NCI-H187 (cell line): ENCODE measurements at places on chromosomes 7 and 10.
A peak's percentile ranks its signal among the peaks of the same experiment; 100 is the strongest.

DNA sequence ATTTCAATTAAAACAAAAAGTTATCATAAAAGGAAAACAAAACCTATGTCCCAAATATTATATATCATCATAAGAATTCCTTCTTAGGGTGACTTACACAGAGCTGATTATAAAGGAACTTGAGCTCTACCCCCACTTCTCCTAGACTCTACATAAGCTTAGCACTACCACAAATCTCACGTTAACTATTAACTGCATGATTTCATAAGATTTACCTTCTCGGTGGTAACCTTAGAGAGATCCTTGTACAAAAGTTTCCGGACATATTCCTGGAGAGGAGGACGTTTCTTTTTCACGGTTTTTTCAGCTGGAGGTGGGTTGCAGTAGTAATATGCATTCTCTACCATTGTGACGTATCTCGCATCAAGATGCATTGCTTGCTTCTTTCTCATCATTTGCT, 83.7 kb downstream of the UPF2 start:
- no peak for DNase-seq

GRCh38 chr10:130487566-130487965, 351.4 kb downstream of the GLRX3 start:
- DNase-seq, result no peak

- no peak for DNase-seq
These were observed 117.8 kb downstream of the ABLIM1 start for GRCh38 chr10:114540236-114540635.

- DNase-seq, result no peak
These were observed 28.1 kb upstream of the CREB3L2 start for GRCh38 chr7:138029941-138030340.

- no peak for DNase-seq
These were observed 37.6 kb downstream of the ARHGAP21 start for GRCh38 chr10:24685958-24686540.

GRCh38 chr7:78232806-78233205, 434.2 kb downstream of the PHTF2 start:
- no peak for DNase-seq

DNA sequence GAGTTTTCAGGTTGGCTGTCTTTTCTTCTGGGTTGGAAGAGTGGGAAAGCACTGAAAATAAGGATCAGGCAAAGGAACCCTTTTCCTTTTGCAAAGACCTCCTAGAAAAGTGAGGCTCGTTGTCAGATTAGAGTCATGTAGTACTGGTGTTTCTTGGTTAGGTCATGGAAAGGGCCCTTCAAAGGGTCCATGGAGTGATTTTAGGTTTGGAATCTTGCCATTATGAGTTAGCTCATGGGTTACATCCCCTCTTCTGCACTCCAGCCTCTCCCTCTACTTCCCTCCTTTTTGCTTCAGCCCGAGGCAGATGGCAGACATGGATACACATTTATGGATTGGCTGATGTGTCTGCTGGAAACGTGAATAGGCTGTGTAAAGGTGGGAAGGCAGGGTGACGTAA, 47.0 kb downstream of the CREB5 start:
- DNase-seq, result no peak

- no peak for DNase-seq
These were observed 304.4 kb downstream of the GRID1 start for GRCh38 chr10:86062198-86062550.

GRCh38 chr7:137903382-137904169, 56.8 kb upstream of the DGKI start:
- peak; percentile 23 for DNase-seq

GRCh38 chr10:3709456-3710060, 75.5 kb downstream of the KLF6 start:
- DNase-seq, result no peak

DNA sequence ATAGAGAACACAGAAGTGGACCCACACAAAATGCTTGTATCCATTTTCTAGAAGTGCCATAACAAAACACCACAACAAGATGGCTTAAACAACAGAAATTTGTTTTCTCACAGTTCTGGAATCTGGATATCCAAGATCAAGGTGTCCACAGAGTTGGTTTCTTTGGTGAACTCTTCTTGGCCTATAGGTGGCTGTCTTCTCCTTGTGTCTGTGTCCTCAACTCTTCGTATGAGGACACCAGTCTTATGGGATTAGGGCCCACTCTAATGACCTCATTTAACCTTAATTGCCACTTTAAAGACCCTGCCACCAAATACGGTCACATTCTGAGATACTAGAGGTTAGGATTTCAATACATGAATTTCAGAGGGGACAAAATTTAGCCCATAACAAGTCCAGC, 30.8 kb upstream of the C10orf71 start:
- DNase-seq, result no peak

DNA sequence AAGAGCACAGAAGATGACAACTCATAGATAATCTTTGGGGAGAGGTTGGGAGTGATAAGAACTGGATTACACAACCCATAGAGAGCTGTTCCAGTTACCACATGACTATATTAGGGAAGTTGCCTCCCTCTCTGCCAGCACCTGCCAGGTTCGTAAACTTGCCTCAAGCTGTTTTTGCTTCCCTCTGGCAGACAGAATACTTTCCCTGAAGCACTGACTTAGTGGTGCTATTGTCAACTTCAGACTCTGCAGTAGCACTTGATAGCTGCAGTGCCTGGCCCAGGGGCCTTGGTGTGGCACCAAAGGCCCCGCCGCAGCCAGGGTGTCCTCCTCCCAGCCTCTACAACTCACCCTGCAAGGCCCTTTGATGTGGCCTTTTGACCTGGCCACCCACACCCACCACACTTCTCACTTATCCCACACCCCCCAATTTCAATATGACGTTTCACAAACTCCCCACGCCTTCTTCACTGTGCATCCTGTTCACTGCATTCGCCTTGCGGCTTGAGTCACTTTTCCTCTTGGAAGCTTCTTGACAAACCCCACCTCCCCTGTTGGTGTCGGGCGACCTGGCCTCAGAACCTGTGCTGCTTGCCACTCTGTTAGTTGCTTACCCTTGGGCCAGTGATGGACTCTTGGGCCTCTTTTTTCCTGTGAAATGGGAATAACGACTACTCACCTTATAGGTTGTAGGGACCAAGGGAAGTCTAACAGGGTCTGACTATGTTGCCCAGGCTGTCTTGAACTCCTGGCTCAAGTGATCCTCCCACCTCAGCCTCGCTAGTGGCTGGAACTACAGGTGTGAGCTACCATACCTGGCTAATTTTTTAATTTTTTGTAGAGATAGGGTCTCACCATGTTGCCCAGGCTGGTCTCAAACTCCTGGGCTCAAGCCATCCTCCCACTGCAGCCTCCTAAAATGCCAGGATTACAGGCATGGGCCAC, 50.2 kb upstream of the PODXL start:
- DNase-seq, result peak; percentile 54

DNA sequence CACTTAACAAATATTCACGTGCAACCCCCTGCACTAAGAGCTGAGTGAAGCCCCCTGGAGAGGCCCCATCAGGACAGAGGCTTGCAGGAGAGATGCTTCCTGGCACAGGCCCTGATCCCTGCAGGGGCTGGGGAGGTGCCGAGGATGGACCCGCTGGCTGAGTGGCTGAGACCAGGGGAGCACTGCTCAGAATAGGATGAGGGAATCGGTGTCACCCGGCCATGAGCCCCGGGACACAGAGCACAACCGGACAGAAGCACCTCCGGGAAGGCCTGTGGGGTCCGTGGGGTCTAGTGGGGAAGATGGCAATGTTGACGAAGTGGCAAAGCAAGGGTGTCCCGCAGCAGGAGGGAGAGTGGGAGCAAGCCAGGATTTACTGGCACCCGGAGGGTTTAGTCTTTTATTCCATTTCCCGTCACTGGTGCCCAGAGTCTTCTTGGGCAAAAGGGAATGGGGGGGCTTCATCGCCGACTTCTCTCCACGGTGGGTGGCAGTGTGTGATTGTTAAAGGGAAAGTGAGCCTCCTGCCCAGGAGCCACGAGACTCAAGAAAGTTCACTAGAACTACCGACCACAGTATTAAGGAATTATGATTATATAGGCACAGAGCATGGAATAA, 140.7 kb downstream of the ADARB2 start:
- no peak for DNase-seq

DNA sequence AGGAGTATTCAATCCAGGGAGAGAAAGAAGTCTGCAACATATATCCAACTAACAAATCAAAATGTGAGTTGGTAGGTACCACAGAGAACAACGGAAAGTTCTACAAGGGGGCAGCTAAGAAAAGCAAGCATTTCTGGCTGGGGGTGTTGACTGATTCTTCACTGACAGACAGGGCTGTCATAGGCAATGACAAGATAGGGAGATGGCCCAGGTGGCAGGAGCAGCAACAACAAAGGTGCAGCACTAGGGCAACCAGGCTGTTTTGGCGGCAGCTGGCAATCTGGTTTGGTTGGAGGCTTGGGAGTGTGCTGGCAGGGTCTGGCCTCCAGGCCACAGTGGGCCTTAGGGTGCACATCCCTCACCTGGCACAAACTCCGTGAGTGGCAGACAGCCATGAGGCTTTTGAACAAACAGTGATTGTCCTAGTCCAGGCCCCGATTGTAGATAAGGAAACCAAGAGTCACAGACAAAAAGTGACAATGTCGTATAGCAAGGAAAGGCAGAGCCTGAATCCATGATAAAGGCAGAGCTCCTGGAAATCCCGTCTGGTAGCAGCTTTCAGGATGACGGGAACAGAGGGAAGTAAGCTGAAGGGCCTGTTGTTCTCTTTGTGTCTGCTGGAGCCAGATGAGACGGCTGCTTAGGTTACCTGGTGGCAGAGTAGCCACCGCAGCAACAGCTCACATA, 28.4 kb downstream of the DPCD start:
- no peak for DNase-seq

GRCh38 chr7:25369786-25370185, 141.5 kb upstream of the NPVF start:
- DNase-seq, result no peak

- DNase-seq, result no peak
These were observed 712 bp downstream of the ITPRIP start for GRCh38 chr10:104337521-104337984.

DNA sequence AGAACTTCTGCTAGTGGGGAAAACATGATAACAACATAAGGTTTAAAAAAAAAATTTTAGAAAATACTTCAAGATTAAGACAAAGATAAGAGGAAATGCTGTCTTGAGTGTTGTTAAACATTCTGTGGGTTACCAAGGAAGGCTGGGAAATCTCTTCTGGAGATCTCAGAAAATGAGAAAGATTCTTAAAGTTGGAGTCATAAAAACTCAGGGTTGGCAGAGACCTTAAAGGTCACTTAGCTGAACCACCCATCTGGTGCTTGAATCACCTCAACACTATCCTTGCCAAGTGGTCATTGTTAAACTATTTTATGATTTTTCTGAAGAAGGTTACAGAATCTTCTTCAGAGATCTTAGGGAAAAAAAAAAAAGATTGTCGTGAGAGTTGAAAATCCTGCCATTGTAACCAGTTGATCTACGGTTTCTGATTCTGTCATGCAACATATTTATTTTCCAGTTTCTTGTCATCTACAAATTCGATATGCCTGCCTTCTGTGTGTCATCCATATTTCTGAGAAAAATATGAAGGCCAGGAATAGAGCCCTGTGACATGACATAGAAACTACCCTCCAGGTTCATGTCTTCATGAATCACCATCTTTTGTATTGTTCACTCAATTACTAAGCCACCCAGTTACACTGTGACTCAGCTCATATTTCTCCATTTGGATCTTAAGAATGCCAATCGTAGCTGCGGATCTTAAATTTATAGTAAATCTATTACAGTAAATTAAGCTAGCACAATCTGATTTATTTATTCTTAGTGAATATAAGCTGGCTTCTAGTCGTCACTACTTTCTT, 179.2 kb downstream of the ST7 start:
- no peak for DNase-seq

GRCh38 chr10:125817337-125817946, 5.6 kb downstream of the UROS start:
- DNase-seq, result no peak

DNA sequence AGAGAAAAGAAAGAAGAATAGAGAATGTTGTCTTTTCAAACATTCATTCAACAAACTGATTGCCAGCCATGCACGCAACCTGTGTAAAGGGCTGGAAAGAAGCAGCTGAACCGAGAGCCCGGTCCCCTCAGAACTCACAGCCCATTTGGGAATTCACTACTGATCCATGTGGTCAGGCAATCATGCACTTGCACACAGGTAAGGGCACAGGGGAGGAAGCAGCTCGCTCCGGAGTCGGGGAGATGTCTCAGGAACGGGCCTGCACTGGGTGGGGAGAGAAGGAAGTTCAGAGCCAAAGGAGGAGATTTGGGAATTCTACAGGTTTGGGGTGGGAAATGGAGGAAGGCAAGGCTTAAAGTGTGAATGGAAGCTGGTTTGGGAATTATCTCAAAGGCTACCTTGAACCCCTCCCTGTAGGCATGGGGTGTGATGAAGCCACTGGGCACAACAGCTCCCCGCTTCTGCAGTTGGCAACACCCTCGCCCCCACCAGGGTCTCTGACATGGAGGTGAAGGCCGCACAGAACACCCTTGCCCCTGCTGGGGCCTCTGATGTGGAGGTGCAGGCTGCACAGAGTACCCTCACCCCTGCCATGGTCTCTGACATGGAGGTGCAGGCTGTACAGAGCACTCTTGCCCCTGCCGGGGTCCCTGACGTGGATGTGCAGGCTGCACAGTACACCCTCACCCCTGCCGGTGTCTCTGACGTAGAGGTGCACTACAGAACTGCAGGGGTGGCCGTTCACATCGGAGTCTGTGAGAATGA, 194.4 kb upstream of the RNF32 start:
- no peak for DNase-seq

- DNase-seq, result no peak
These were observed 35.5 kb downstream of the NHLRC2 start for GRCh38 chr10:113889911-113890310.

- DNase-seq, result no peak
These were observed 9.2 kb upstream of the HNRNPF start for GRCh38 chr10:43417950-43418768.

DNA sequence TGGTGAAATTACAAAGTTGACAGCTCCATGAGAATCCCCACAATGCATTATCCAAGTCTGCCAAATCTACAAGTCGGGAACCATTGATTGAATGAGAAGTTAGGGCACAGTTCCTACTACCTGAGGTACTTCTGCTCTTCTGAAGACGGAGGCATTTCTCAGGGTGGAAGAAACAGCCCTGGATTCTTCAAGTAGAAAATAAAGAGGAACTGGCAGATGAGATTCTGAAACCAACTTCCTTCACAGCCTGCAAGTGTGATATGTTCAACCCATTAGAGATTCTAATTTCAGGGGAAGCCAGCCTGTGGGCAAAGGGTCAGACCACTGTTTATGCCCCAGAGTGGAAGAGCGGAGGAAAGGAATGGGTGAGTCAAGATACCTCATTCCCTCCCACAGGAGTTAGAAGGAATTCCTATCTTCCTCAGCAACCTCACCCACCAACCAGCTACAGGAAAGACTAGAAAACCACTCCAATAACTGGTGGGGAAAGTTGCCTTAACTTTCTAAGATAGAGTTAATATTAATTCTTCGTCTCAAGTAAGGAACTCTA, 50.5 kb upstream of the BMPER start:
- no peak for DNase-seq

GRCh38 chr10:19833170-19833824, 17.1 kb downstream of the PLXDC2 start:
- no peak for DNase-seq

DNA sequence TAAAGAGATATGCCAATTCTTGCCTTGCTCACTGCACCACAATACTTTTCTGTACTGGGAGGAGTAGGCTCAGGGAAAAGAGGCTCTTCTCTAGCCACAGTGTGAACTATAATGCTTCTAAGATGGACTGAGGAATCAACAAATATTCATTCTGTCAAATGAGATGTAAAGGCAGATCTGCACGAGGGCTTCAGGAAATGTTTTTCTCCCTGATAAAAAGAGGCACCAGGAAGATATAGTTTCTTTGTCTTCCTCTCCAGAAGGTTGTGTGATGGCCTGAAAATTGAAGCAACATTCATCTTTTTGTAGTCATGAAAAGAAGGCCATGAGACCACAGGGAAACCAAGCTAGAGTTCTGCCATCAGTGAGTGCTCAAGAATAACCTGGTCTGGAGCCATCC, 79.1 kb upstream of the NME8 start:
- DNase-seq, result no peak
